ENCODE measurements at places on chromosomes 7 and 10.

DNA sequence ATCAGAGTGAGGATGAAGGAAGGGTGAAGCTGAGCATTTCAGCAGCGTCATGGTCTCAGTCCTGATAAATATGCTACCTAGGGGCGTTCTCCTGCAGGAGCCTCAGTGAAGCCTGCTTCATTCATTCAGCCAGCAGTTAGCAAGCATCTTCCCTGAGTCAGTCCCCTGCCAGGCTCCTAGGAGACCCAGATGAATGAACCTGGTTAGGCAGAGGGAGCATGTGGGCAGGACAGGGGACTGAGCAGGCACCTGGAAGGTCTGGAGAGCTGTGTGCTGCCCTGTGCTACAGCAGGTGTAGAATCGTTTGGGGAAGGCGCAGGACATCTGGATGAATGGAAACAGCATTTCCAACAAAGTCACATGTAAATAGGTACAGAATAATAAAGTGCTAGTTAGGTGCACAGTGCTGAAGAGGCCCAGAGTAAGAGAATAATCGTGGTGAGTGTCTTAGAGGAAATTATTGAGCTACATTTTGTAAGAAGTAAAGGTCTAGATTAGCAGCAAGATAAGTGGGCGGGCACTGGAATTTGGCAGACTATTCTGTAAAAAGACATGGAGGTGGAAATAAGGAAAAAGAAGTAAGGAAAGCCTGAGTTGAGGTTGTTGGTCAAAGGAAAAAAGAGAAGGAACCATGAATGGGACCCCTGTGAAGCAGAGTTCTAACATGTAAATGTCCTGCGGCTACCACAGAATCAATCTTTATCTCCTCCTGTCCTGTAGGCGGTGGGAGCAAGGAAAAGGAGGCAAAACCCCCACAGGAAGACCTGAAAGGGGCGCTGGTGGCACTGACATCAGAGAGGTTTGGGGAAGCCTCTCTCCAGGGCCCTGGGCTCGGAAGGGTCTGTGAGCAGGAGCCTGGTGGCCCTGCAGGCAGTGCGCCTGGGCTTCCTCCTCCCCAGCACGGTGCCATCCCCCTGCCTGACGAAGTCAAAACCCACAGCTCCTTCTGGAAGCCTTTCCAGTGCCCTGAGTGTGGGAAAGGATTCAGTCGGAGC, 12.0 kb downstream of the ZSCAN25 start:
- DNase-seq = no peak

- DNase-seq = no peak
These were observed 73.7 kb downstream of the WDFY4 start for GRCh38 chr10:48758411-48758810.

DNA sequence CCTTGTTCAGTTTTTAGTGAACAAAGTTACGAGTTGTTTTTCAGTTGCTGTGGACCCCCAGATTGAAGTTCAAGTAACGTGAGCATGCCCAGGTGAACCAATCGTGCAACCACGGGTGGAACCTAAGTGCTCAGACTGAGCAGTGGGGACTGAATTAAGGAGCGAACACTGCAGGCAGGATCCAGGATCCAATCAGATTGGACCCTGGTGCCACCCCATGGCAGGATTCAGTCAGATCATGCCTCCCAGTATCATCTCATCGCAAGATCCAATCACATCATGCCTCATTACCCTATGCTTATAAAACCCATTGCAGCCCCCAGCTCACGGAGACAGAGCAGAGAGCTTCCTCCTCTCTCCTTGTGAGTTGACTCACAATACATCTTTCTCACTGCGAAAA, 80.9 kb downstream of the PFKFB3 start:
- no peak for DNase-seq

- DNase-seq = no peak
These were observed 833.7 kb downstream of the GRM8 start for GRCh38 chr7:126419047-126419446.

- DNase-seq = no peak
These were observed 124.3 kb upstream of the CACNA2D1 start for GRCh38 chr7:82567841-82568240.

DNA sequence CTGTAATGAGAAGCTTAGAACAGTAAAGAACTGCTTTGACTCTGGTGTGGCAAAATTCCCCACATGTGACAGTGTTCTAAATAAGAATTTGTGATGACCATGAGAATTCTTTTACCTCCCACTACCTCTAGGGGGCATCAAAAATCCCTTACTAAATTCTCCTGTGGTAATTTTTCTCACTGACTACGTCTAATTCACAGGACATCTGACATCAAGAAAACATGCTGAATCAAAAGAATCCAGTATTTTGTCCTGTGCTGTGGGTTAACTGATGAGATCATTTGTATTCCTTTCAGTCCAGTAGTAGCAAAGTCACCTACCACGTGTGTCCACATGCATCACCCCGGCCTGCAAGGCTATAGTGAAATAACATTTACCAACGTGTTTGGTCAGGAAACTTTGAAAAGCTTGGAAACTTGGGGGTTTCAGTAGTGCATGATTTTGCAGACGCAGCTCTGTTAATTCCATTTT, 103.8 kb downstream of the ATE1 start:
- peak; percentile 73 for DNase-seq

- no peak for DNase-seq
These were observed 12.9 kb downstream of the TECTB start for GRCh38 chr10:112295853-112296830.

GRCh38 chr7:155570991-155571390, 24.6 kb upstream of the CNPY1 start:
- DNase-seq = no peak

- DNase-seq = no peak
These were observed 1.6 kb downstream of the WEE2 start for GRCh38 chr7:141709749-141710148.

DNA sequence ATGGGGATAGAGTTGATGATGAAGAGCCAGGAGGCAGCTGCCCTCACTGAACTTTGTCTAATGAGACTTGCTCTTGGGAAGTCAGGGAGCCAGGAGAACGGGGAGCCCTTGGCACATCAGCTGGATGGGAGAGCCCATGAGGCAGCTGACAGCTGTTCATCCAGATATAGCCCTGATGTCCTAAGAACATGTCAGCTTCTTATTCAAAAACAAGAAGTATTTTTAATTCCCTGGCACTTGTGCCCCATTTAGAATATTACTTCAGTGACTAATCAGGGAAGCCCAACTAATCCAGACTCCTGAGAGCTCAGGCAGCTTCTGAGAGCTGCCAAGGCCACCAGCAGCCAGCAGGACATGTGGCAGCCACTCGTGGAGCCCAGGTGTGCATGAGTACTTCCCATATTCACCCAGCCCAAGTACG, 363.4 kb downstream of the GRID1 start:
- no peak for DNase-seq

DNA sequence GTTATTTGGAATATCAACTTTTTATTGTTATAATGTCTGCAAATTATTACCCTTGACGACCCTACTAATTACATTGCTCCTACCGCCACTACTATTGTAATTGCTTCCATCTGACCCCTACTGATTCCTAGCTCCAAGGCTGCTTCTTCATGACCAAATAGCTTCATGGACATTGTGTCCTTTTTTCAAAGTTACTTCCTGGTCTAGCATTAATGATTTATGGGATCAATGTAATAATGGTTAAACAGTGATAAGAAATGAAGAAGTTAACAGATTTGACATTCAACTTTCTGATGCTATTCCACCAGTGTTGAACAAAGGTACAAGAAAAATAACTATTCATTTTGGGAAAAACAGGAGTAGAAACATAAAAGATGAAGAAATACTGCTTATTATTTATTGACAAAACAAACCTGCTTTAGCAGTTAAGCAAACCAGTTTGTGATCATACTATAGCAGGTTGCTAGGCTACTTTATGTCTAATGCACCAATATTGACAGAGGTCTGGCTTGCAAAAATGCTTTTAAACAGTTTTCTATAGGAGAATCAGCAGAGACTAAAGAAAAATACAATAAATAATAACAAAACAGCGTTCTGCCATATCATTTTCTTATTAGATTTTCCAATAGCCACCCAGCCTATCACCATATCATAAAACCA, 125.8 kb downstream of the PCLO start:
- no peak for DNase-seq

GRCh38 chr10:29160150-29160617, 128.7 kb upstream of the LYZL1 start:
- no peak for DNase-seq

DNA sequence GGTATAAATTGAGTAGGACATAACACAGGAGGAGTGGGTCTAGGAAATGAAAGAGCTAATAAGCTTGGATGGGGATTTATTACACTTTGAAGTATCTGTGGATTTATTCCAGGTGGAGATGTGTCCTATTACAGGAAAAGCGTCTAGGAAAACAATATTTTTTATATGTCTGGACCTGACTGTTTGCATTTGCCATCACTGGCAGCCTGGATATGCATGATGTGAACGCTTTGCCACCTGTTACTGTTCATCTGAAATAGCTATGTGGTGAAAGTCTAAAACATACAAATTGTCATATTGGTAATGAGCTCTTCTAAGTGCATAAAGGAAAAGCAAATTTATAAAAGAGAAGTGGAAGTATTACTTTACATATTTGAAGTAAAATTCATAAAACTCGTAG, 31.6 kb upstream of the AGMO start:
- DNase-seq = no peak

- no peak for DNase-seq
These were observed 1.3 kb downstream of the FIGNL1 start for GRCh38 chr7:50448823-50449222.

DNA sequence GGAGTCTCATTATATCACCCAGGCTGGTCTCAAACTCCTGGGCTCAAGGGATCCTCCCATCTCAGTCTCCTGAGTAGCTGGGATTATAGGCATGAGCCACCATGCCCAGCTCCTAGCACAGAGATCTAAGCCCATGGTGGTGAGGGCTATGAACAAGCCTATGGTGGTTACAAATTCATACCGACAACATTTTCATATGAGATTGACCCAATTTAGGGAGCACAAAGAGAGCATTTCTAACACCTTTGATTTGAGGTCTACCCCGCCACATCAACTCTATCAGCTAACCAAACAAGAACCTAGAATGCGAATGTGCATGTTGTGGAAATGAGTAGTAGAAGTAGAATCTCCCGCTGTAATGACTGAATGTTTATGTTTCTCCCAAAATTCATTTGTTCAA, 14.2 kb upstream of the PRF1 start:
- DNase-seq = no peak

DNA sequence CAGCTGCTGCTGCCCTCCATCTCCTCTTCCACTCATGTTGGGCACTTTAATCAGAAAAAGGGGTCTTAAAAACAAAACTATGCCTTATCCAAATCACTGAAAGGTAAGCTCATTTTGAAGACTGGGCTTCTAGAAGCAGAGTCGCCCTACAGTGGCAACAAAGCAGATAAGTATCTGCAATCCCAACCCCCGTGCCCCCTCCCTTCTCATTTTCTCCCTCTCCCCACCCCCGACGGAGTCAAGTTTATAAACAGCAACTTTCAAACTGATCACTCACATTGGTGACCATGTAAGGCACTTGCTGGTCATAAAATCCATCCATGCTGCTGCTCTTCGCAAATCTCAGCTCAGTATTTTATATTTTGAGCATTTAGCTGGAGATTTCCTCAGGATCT, 738 bp downstream of the ETV1 start:
- DNase-seq = no peak

DNA sequence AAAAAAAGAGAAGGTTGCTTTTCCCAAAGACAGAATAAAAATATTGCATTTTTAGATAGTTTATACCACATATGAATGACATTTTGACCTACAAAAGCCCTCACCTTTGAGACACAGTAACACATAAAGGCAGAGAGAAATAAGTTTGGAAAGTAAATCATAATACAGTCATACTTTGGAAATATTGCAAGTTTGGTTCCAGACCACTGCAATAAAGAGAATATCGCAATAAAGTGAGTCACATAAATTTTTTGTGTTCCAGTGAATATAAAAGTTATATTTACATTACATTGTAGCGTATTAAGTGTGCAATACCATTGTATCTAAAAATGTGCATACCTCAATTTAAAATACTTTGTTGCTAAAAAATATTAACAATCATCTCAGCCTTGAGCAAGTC, 40.3 kb downstream of the CCDC71L start:
- no peak for DNase-seq

GRCh38 chr7:120272701-120273475, at the start of gene KCND2:
KCND2 (plus strand) TSS chr7:120273175.
- DNase-seq = no peak

DNA sequence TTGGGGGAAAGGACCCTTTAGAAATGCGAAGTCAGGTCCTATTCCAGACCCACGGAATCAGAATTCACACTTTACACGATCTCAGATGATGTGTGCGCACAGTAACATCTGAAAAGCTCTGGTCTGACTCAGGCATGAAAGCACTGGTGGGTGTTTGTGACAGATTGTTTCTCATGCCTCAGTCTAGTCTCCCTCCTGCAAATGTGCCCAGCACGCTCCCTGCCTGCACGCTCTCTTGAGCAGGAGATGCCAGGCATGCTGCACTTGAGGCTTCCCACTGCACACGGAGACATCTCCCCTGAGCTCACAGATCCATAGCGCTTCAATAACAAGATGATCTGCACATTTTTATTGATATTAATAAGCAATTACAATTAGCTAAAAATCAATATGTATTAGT, 23.6 kb upstream of the ZNF37A start:
- DNase-seq = no peak

DNA sequence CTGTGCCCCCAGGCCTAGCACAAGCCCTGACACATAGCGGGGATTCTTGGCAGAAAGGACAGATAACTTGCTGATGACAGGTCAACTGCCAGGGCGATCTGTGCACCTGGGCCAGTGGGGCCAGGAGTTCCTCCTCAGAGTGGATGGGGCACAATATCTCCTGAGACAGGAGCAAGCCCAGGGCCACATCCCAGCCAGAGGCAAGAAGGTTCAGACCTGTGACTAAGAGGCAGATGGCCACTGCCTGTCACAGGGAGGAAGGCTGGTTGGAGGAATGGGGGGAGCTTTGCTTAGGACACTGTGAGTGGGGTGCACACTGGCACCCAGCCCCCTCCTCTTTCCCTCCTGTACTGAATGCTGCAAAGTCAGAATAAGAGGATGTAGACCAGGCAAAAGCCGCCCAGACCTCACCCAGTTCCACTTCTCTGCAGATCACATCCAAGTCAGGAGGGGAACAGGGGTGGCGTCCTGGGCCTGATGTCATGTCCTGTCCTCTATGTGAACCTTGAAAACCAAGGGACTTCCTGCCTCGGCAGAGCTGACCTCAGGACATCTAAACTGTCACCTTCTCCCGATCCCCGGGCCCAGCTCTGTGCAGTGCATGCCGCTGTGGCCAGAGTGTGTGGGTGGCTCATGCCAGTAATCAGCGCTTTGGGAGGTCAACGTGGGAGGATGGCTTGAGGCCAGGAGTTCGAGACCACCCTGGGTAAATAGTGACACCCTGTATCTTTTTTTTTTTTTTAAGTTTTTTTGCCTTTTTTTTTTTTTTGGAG, 1.3 kb downstream of the GUSB start:
- DNase-seq = peak; percentile 72

- no peak for DNase-seq
These were observed 3.1 kb downstream of the ABHD11 start for GRCh38 chr7:73735528-73735905.

- DNase-seq = peak; percentile 47
These were observed 299.4 kb downstream of the SNX13 start for GRCh38 chr7:17640730-17641377.

Measured in hematopoietic multipotent progenitor cell treated with erythropoietin and hydrocortisone succinate and interleukin-3 and kit ligand, for 8 days (in vitro differentiated cells).